ENCODE measurements at places on chromosomes 3 and 15. TPM values are rescaled to one million over a fixed set of nuclear protein-coding genes. Genes with fewer than 3 reads are reported as not detected.

CFAP44 gene
- 25.7 TPM for total RNA-seq

TMOD3 gene
- total RNA-seq, result 53.6 TPM

DNA sequence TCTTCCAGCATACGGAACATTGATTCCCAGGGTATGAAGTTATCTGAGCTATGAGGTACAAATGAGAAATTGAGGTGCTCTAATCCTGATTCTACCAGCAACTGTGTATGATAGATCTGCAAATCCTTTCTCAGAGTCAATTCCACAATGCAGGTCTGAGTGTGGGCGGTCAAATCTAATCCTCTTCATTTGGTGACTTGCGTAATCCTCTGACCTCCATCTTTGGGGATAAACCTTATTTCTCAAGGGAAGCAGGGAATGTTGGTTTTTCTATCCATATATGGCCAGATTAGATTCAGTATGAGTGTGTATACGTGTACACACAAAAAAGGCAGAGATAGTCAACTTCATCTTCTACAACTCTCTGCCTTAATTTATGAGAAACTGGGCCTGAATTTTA, 348.4 kb upstream of the IL12A start:
- no peak for DNase-seq

SLC24A5 gene
- not detected for total RNA-seq

- DNase-seq, result no peak
Measured at GRCh38 chr3:175187586-175187985, 328.5 kb downstream of the NAALADL2 start.

- DNase-seq, result peak; percentile 37
Measured at GRCh38 chr3:33439546-33440327, 468 bp downstream of the UBP1 start.

IGSF10 gene
- not detected for total RNA-seq

GPR160 gene
- 13.1 TPM for total RNA-seq

VEPH1 gene
- total RNA-seq, result not detected

GATA2 gene
- not detected for total RNA-seq

- peak; percentile 56 for DNase-seq
Measured at GRCh38 chr3:19947549-19948225, 790 bp downstream of the RAB5A start.

GRCh38 chr3:30297112-30297511, 309.3 kb upstream of the TGFBR2 start:
- no peak for DNase-seq

GRCh38 chr15:88894819-88895767, at the start of gene HAPLN3:
Gene HAPLN3 (minus strand): TSS chr15:88895544. CDS start chr15:88887298, 8,246 bp downstream.
- peak; percentile 47 for DNase-seq

GRCh38 chr3:140768941-140769340, 91.1 kb downstream of the TRIM42 start:
- no peak for DNase-seq

- DNase-seq, result no peak
Measured at GRCh38 chr3:106963442-106963841, 413.8 kb upstream of the CCDC54 start.

GRCh38 chr15:25635191-25635590, 196.4 kb upstream of the UBE3A start:
- DNase-seq, result no peak

DNA sequence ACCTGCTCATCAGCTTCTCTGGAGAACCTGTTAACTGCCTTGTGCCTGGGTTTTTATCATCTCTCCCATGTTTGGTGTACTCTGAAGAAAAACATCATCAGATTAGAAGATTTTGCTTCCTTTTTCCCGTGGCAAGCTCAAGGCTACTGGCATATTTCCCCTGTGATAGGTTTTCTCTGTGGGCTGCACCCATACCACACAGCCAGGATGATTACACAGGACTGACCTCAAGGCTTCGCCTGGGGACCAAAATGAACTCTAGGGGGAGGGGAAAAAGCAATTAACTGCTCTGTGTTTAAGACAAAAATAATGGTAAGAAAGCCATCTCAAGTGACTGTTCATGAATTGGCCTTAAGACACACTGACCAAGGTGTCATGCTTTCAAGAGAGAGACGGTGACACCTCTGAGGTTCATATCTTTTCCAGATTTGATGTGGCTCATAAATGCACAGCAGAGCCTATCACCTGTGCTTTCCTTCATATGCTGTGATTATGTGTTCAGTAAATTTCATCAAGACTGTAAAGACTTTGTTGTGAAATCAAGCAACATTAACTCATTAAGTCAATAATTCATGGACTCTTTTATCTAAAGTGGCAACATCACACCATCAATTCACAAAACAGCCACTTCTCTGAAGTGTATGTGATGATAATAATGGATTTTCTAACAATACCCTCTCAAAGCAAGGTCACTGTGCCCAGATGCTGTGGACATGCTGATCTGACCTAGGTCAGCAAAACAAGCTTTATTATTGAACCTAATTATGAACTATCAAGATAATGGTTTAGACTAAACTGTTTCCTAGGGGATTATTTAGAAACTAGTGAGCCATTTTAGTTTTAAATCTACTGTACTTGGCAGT, 427.9 kb downstream of the WDR72 start:
- no peak for DNase-seq

DNA sequence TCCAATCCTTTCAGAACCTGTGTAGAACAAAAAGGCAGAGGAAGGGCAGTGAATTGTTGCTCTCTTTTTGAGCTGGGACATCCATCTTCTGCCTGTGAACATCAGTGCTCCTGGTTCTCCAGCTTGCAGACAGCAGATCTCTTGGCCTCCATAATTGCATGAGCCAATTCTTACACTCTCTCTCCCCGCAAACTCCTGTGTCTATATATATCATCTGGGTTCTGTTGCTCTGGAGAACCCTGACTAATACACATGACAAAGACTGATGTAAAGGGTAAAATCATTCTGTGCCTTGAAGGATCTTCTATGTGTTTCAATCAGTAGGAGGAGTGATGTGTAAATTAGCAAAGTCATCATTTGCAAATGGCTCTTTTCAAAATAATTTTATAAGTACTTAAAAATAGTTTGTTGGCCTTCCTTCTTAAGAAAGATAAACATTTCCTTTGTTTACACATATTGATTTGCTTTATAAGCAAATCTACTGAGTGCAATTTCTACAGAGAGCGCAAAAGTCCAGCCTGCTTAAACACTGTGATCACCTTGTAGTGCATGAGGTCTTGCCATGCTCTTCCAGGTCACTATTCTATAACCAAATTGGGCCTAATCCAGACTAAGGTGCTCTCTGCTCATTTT, 154.9 kb upstream of the ANKRD28 start:
- DNase-seq, result no peak

IL17RE gene
- total RNA-seq, result 2.4 TPM

- DNase-seq, result peak; percentile 27
Measured at GRCh38 chr3:52052831-52053306, 3.5 kb downstream of the DUSP7 start.

- DNase-seq, result peak; percentile 95
Measured at GRCh38 chr3:32460031-32460749, 42.5 kb downstream of the CMTM6 start.

DNA sequence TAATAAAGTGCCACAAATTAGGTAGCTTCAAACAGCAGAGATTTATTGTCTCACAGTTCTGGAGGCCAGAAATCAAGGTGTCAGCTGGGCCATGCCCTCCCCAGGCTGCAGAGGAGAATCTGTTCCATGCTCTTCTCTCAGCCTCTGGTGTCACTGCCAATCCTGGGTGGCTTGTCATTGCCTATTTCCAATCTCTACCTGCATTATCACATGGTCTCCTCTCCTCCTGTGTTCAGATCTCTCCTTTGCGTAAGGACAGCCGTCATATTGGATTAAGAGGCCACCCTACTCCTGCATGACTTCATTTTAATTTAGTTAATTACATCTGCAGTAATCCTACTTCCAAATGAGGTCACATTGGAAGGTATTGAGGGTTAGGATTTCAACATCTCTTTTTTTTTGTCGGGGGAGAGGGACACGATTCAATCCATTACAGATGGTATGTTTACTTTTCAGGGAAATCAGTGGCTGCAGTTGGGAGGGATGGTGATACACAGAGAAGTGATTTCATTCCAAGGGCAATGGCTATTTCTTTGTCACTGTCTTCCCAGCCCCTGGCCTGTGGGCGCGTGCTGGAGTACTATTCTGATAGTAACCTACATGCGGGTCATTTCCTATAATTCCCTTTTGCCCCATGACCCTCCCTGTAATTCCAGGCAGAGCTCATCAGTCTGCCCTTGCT, 169.4 kb downstream of the MINAR1 start:
- DNase-seq, result no peak

DNA sequence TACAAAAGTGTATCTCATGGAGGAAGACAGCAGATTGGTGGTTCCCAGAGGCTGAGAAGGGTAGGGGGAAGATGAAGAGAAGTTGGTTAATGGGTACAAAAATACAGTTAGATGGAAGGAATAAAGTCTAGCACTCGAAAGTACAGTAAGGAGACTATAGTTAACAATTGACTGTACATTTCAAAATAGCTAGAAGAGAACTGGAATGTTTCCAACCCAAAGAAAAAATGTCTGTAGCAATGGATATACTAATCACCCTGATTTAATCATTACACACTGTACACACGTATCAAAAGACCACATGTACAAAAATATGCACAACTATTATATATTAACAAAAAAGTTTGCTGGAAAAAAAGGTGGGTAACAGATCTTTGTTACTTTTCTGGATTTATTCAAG, 57.3 kb downstream of the THRB start:
- no peak for DNase-seq

SEMA5B gene
- not detected for total RNA-seq

TM4SF4 gene
- not detected for total RNA-seq

DNA sequence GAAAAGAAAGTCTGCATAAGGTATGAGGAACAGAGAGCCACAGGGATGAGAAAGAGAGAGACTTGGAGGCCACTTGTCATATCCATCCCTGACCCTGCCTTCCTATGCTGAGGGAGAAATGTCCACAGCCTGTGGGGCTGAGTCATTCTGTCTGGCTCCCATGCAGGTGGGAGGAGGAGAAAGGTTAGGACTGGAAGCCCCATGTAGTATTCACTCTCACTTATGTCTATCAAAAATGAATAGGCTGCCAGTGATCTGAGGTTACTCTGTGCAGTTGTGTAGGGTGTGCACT, 71.3 kb downstream of the RAB11A start:
- DNase-seq, result no peak

SH3GL3 gene
- not detected for total RNA-seq

CX3CR1 gene
- 0.33 TPM for total RNA-seq

REC114 gene
- not detected for total RNA-seq

PLSCR5 gene
- not detected for total RNA-seq

DNA sequence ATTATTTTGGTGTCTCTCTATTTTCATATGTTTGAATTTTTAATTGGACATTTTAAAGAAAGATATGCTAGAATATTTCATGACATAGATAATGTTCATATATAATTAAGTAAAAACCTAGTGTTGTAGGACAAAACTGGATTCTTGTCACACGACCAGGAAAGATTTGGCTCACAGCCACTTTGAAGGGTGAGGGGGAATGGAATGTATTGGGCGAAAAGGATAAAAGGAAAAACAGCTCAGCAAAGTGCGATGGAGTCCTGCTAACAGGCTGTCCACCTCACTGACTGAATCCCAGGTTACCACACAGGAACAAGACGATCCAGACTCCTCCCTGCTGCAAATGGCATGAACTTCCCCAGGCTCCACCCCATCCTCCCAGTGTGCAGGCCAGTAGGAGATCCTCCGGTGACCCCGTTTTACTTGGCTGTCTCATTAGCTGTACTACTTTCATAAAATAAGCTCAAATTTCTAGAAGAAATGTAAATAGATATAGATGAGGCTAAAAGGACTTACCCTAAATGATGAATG, 186.2 kb downstream of the CD47 start:
- DNase-seq, result no peak

- no peak for DNase-seq
Measured at GRCh38 chr15:77568014-77568972, 64.4 kb downstream of the LINGO1 start.

GRCh38 chr15:96402403-96402802, 71.9 kb downstream of the NR2F2 start:
- no peak for DNase-seq

CHSY1 gene
- total RNA-seq, result 11.9 TPM

DNA sequence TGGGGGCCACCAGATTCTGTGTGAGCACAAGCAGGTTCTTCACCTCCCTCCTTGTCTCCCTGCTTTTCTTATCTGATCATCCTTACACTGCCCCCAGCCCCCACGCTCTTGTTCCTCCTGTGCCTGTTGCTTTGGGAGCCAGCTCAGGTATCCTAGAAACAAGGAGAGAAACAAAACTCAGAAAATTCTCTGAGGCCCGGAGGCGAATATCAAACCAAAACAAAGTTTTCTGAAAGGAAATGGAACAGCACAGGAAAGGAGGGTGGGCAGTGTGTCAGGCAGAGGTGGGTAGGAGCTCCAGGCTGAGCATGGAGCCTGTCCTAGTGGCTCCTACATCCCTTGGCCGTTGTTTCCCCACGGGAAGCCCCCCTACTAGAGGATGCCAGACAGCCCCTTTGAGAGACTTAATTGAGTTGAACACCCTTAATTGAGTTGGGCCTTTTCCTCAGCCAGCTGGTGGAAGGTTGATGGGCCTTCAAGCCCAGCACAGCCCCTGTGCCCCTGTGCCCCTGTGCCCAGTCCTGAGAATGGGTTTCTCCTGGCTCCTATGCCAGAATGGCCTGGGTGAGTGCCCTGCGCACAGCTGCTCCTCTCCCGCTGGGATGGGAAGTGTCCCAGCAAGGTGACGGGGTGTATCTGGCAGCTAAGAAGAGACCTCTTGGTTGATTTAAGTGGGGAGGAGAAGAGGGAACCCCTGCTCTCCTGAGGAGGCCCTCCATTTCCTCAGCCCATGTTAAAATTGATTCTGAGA, 22.8 kb upstream of the JMJD7 start:
- no peak for DNase-seq

GRCh38 chr3:127033786-127034185, 50.9 kb downstream of the PLXNA1 start:
- DNase-seq, result no peak

DNA sequence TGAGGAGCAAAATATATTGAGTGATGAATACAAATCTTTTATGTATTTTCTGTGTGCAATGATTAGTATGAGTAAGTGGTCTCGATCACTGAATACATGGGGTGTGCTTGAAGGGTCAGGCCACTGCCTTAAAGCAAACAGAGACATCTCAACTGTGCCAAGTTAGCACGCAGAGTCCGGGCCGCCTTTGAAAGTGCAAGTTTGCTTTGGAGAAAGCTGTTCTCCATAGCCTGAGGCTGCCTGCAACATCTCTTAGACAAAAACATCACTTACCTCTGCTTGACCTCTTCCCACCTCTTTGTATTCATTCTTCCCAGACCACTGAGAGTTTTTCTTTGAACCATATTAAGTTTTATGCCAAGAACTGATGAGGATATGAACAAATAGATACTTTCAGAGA, 267.0 kb downstream of the ZBTB20 start:
- DNase-seq, result no peak

MINAR1 gene
- total RNA-seq, result 0.30 TPM

DNA sequence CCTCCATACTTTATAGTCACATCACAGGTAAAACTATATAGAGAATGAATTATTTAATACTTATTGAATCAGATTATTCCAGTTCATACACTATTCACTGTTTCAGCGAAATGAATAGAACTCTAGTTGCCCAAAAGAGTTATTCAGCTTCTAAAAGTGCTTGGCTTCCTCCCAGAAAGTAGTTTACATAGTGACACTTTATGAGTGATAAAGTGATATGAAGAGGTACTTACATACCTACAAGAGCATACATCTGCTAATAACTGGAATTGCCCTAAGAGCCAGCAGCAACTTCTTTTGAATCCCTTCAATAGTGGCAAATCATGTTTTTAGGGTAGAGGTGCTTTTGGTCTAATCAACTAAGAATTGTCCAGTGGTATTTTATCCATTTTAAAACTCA, 635.1 kb upstream of the AGTR1 start:
- DNase-seq, result no peak

CEMIP gene
- total RNA-seq, result 0.23 TPM
